ENCODE measurements at places on chromosomes 4 and X.

GRCh38 chr4:153706519-153706918 lies 22.4 kb downstream of the TLR2 start:
- no peak for DNase-seq

DNA sequence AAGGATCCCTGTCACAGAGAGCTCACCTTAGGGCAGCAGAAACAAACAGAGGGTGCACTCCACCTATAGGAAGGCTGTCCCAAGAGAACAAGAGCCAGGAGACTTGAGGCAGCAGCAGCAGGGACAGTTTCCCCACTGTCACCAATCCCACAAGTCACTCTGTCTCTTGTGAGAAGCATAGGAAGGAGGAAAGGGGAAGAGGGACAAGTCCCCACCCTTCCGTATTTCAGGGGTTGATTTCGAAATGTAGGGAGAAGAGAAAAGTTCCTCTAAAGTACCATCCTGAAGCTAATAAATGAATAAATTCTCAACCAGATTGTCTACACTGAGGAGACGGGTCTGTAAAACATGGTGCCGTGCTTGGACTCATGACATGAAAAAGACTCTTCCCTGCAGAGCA lies 9.5 kb upstream of the TLR8 start:
- no peak for DNase-seq

GRCh38 chrX:134570899-134571298 lies 87.4 kb downstream of the PLAC1 start:
- DNase-seq: no peak

- no peak for DNase-seq
These were observed 205.2 kb upstream of the CASK start for GRCh38 chrX:42128587-42128986.

GRCh38 chrX:22950269-22951266 lies 49.2 kb upstream of the DDX53 start:
- DNase-seq: no peak

Measured in NCI-H510A (cell line).